ENCODE measurements at places on chromosomes 7 and 10.

DNA sequence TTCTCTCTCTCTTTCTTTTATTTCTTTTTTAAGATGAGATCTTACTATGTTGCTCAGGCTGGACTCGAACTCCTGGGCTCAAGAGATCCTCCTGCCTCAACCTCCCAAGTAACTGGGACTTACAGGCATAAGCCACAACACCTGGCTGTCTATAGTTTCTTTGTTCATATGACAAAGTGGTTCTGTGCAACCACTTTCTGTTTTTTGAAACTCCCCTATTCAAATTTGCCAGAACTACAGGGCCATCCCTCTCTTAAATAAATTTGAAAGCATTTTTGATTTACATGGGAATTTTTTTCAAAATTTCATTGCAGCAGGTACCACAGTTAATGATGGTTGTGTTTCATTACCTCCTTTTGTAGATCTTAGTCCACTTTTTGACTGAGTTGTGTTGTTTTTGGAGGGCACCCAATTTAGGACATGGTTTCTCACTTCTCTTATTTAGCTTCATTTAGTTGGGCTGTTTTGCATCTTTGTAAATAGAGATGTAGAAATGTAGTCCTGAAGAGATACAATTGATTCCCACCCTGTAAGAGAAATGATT, 119.2 kb downstream of the LRRC4 start:
- no peak for DNase-seq

GRCh38 chr10:36739884-36740445, 385.4 kb upstream of the ANKRD30A start:
- DNase-seq, result no peak

GRCh38 chr10:110711382-110711781, 67.2 kb downstream of the RBM20 start:
- DNase-seq, result no peak

DNA sequence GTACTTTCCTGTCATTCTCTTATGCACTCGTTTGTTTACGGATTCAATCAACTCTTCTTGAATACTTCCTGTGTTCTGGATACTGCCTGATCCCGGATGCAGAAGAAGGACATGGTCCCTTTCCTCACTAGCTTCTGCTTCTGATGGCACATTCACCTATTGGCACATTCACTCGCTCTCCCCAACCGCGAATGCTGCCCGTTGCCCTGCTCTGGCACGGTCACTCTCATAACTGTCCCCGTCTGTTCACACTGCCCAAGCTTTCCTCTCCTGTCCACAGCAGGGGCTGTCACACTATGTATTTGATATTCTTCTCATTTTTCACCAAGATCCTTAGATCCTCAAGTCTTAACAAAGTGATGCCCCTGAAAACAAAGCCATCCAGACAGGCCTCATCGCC, 327.4 kb downstream of the PAXIP1 start:
- no peak for DNase-seq

DNA sequence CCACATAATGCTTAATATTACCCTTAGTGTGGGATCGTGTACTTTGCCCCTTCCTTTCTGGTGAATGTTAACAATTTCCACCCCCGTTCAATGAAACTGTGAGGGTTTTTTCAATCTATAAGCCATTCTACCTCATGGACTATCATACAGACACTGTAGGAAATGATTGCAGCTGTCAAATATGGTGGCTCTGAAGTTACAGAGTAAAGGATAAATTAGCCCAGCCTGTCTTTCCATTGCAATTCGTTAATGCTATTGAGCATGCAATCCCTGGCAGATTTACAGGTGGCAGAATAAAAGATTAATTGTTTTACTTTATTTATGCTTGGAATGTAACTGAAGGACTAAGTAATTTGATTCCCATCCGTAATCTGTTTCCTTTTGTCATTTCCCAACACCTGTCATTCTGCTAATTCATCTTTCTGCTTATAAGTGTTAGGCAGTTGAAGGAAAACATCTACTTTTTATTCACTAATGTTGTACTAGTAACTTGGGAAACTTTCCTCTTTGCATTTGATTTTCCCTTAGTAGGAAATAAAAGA, 1211.6 kb upstream of the LRRN3 start:
- no peak for DNase-seq

DNA sequence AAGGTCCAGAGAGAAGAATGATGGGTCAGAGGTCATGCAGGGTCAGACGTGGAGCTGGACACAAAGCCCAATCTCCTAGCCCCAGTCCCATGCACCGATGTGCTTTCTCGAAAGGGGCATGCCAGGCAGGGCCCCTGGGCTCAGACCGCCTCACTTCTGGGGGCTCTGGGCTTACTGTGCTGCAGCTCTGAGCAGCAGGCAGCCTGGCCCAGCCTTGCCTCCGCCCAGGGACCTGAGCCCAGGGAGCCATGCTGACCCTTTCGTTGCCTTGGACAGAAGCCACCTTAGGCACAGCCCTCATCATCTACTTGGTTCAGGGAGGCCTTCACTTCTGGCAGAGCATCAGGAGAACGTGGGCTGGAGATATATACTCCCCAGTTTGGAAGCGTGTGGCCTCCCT, 161.2 kb downstream of the GRK5 start:
- no peak for DNase-seq

GRCh38 chr10:60967854-60968484, 24.0 kb upstream of the RHOBTB1 start:
- DNase-seq, result no peak

GRCh38 chr10:114102256-114102655, 58.6 kb downstream of the ADRB1 start:
- DNase-seq, result no peak

- DNase-seq, result no peak
These were observed 7.0 kb upstream of the KEL start for GRCh38 chr7:142969183-142969582.

DNA sequence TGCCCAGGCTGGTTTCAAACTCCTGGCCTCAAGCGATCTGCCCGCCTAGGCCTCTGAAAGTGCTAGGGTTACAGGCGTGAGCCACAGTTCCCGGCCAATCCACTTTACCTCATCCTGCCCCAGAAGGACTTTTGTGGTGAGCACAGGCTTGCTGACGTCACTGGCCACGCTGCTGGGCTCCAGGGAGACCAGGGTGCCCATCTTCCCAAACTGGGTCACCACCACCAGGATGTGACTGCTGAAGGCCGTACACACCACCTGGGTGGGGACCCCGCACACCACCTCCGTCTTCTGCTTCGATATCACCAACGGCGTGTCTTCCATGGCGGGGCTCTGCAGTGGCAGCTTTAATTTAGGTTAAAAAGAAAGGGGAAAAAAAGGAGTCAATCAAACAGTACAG, 816 bp downstream of the PSMG3 start:
- no peak for DNase-seq

GRCh38 chr7:108650467-108650866, 80.8 kb downstream of the DNAJB9 start:
- DNase-seq, result no peak

DNA sequence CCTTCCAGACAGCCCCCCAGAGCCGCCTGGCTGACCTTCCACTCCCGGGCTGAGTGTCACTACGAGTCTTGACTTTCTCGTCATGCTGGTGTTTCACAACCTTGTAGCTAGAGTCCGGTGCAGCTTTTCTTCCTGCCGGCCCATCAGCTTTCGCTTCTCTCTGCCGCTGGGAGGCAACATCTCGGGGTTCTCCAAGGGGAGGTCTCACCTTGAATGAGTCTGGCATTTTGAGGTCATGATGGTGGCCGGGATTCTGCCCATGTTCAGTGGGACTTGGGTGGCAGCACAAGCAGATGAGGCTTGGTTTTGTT, 285.2 kb downstream of the CAMK1D start:
- DNase-seq, result no peak

GRCh38 chr10:878895-879294, 52.6 kb downstream of the LARP4B start:
- no peak for DNase-seq

DNA sequence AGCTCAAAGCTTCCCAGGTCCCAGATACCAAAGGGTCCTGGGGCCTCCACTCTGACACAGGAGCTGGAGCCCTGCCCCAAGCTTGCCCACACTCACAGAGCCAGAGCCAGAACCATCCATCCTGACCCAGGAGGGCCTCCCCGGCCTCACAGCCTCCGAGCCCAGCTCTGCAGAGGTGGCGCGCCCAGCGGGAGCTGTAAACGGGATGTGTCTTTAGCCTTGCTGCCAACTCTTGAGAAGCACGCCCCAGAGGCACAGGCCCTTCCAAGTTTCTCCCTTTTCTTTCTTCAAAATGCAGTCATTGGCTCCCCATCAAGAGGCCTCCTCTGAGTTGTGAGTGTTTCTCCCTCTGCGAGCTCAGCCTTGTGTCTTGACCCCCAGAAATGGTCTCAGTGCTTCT, 75.0 kb downstream of the PDGFA start:
- no peak for DNase-seq

- no peak for DNase-seq
These were observed 111.3 kb upstream of the DNAJB12 start for GRCh38 chr10:72466018-72466417.

DNA sequence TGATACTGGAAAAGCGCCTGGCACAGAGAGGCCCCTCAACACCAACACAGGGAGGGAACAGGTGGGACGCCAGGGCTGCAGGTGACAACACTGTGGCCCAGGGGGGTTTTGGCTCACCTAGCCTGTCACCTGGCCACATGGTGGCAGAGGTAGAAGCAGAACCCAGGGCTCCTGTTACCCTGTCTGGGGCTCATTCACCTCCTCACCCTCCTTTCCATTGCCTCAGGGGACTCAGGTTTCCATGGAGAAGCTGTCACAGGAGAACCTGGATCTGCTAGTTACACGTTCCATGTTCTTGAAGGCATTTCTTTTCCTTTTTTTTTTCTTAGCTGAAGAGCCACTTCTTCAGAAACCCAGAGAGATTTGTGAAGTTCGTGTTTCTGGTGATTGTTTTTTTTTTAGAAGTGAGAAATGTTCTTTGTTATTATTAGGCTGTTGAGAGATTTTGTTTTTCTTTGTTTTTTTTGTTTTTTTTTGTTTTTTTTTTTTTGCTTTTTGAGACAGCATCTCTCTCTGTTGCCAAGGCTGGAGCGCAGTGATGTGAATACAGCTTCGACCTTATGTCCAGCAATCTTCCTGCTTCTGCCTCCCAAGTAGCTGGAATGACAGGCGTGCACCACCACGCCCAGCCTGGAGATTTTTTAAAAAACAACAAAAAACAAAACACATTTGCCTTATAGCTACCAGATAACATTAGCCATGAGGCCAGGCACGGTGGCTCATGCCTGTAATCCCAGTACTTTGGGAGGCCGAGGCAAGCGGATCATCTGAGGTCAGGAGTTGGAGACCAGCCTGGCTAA, 16.0 kb downstream of the DENND2A start:
- no peak for DNase-seq

DNA sequence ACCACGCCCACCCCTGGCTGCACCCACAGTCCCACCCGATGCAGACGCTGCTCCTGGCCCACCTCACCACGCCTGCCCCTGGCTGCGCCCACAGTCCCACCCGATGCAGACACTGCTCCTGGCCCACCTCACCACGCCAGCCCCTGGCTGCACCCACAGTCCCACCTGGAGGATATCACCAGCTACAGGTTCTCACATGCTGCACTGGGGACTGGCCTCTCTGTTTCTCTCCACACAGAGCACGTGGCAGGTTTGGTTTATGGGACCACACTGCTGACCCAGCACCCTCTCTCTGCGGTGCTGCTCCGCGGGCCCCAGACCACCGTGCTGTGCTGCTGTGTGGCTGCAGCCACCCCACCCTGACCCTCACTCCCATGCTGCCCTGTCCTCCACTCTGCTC, 120.9 kb downstream of the VIPR2 start:
- no peak for DNase-seq

GRCh38 chr10:34781711-34782110, 33.4 kb downstream of the PARD3 start:
- DNase-seq, result no peak

- DNase-seq, result no peak
These were observed 14.7 kb downstream of the SLC16A9 start for GRCh38 chr10:59694936-59695335.

Measured in cortex of kidney (tissue), 1 donor.